ENCODE measurements at places on chromosomes 12 and 14.

- DNase-seq, result no peak
These were observed 8.6 kb downstream of the TMEM179 start for GRCh38 chr14:104595911-104596450.

GRCh38 chr12:132566516-132567131 lies 43.8 kb downstream of the LRCOL1 start:
- no peak for DNase-seq

- DNase-seq, result peak; percentile 52
These were observed 83.2 kb downstream of the PAH start for GRCh38 chr12:102833687-102834441.

- DNase-seq, result no peak
These were observed 6.0 kb downstream of the HEATR5A start for GRCh38 chr14:31414190-31414833.
